Activated gamma-delta T cell (primary cell): ENCODE measurements at places on chromosomes 1 and 21.

DNA sequence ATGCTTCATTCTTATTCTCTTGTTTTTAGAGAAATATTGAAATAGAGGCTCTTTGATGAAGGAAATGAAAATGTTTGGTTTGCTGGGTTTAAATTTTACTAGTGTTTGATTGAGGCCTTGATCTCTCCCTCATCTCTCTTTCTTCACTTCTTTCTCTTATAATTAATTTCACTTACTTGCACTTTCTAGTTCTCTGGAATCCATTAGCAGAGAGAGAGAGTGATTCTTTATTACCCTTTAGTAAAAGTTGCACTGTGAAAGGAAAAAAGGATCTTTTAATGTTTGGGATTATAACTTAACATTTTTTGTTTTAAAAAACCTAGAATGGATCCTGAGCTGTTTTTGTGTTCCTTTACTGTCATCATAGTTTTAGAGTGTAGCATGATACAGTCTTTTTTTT lies 12.2 kb downstream of the RPRD2 start:
- DNase-seq = no peak

- no peak for DNase-seq
These were observed 38.0 kb upstream of the FOXO6 start for GRCh38 chr1:41323243-41323642.

- DNase-seq = no peak
These were observed 173.7 kb upstream of the COA6 start for GRCh38 chr1:234199476-234200127.

- DNase-seq = no peak
These were observed 12.8 kb upstream of the ALX3 start for GRCh38 chr1:110083061-110083865.

GRCh38 chr1:108314815-108315214 lies 70.9 kb upstream of the NBPF4 start:
- DNase-seq = no peak

GRCh38 chr1:221644145-221644448 lies 97.8 kb downstream of the DUSP10 start:
- DNase-seq = no peak

- DNase-seq = no peak
These were observed 157.0 kb downstream of the LYPLAL1 start for GRCh38 chr1:219330669-219331068.

DNA sequence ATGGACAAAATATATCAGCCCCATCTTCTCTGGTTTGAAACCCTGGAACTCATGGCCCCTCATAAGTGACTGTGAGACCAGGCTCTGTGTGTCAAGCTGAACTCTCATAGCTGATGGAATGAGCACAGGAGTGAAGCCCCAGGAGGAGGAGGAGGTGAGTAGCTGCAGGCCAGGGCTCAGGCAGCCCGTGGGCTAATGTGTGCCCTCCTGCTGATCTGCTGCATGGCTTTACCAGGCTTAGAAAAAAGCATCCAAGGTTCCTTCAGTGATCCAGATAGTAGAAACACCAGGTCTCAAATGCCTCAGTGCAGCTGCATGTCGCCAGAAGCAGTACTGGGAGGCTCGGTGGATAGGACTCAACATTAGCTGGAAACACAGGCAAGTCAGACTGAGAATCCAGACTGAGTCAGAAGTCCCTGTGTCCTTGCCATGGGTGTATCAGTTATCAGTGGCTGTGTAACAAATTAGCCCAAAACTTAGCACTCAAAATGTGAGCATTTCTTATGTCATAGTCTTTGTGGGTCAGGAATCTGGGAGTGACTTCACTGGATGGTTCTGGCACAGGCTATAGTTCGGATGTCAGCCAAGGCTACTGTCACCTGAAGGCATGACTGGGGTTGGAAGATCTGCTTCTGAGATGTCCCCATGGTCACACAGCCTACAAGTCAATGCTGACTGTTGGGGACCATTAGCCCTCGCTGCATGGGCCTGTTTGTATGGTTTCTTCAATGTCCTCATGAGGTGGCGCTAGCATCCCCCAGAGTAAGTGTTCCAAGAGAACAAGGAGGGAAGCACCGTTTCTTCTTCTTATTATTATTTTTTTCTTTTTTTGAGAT lies 255.4 kb upstream of the IRF2BP2 start:
- no peak for DNase-seq

DNA sequence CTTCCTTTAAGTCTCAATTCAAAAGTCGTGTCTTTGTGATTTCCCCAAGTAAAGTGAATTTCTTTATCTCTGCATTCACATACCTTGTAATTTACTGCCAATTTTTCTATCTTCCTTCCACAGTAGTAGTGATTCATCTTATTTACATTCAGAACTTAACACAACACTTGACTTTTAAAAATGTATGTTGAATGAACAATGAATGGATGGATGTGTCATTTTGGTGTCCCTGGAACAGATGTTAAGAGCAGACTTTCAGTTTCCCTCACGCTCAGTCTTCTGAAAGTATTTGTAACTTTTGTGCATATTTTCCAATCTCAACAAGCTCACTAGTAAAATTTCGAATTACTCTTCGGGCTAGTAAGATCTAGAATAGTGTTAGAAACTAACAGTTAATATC lies 352.0 kb downstream of the HHIPL2 start:
- no peak for DNase-seq

DNA sequence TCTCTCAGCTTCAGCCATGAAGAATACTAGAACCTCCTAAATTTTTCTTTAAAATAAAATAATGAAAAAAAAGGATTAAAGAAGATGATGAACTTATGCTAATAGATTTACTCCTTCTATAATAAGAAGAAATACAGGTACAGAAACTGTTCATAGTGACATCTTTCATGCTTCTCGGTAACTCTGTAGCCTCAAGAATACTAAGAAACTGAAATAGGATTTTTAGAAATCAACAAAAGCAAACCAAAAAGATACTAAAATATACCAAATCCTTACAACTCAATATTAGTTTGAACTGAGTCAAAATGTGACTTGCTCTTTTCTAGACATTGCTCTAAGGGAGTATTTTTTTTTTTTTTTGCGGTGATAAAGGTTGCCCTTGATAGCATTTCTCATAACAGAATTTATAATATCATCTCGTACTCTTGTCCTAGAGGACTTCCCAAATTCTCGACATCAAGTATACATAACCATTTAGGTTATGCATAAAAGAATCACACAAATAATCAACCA lies 42.8 kb downstream of the ZZZ3 start:
- DNase-seq = no peak
